ENCODE measurements at places on chromosomes 5 and 9.

DNA sequence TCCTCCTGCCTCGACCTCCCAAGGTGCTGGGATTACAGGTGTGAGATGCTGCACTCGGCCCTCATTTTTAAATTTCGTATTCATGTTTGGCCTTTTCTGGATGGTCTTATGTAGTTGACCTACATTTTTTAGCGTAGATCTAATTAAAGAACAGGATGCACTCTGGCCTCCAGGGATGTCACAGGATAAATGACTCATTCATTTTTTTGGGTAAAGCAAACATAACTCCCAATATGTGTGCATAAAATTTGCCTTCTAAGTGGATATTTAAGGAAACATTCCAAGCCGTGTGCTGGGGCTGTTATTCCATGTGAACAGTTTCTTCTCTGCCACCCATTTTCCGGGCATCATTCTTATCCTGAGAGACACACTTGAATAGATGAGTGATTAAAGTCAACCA is 501.6 kb downstream of the IRX1 start:
- no peak for DNase-seq

- DNase-seq: no peak
Measured at GRCh38 chr9:93256878-93257807, 73.2 kb downstream of the WNK2 start.

DNA sequence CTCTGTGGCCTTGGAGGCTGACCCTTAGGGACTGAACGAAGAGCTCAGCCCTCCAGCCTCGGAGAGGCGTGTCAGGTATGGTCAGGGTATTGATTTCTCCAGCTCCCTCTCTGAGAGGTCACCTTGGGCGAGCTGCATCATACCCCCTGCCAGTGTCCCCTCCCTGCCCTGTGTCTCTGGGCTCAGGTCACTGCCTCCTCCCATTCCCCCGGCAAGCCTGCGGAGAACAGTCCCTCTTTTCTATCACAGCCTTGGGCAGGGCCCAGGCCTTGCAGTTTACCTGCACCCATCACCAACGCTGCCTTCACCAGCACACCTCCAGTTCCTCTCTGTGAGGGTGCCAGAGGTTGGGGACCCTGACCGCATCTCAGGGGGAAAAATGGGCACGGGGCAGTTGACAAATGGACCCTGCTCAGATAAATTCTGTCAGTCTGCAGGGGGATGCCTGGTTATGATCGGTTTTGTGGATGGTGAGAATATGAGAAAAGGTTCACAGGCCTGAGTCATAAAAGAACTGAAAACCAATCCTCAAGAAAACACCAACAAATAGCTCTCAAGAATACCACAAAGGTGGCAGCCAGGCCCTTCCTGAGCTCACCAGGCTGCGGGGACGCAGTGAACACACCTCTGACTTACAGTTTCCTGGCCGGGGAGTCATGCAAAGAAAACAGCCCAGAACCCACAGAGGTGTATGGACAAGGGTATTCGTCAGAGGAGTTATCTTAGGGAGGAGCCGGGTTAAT is 24.7 kb upstream of the RXRA start:
- no peak for DNase-seq

DNA sequence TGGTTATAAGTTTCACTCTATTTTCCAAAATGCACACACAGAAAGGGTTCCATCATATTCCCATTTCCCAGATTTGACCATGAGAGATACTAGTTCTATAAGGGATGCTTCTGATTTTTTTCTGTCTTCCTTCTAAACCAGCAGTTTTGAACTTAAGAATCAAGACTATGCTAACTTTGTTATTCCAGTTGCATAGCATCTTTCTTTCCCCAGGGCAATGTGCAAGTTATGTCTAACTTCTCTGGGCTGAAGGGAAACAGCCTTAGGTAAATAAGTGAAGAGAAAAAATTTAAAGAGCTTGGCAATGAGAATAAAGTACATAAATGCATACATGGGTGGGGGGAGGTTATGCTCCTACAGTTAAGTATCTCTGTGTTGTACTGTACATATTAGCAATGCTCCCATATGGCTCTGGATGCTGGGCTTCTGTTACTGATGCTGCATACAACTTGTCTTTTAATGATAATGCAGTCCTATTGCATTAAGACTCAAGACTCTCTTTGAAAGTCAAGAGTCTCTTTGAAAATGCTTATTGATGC is 125.8 kb upstream of the SLC12A2 start:
- no peak for DNase-seq

DNA sequence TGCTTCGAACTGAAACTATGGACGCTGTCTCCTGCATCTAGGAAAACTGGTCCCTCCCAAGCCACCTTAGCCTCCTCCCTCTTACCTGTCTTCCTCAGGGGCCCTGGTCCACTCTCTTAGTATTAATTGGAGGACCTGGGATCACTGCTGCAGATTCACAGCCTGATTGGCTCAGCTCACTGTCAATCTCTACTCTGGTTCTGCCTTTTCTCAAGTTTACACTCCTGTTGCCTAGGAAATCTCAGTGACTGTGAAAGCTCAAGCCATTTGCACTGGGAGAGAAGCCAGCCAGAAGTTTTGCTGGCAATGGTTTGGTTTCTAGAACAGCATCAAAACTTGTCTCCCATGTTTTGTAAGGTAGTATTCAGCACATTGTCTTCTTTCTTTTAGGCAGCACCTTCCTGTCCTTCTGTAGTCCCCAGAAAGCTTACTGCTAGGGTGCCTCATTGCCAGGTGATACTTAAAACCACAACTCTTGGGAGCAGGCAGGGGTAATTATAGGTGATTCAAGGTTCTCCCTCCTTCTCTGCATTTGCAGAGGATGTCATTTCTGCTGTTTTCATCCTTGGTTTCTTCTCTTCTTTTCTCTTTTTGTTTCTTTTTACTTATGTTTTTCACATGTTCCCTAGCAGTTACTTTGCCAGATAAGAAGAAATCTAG is at the start of gene CAPSL:
Gene CAPSL (minus strand): TSS at position 55 of the 660 bp plus-strand sequence. CDS start 17,502 bp downstream, outside the sequence.
- DNase-seq: no peak

- DNase-seq: no peak
Measured at GRCh38 chr5:144945503-144945902, 774.8 kb downstream of the KCTD16 start.

- no peak for DNase-seq
Measured at GRCh38 chr9:108316066-108316465, 539.7 kb downstream of the ACTL7B start.

DNA sequence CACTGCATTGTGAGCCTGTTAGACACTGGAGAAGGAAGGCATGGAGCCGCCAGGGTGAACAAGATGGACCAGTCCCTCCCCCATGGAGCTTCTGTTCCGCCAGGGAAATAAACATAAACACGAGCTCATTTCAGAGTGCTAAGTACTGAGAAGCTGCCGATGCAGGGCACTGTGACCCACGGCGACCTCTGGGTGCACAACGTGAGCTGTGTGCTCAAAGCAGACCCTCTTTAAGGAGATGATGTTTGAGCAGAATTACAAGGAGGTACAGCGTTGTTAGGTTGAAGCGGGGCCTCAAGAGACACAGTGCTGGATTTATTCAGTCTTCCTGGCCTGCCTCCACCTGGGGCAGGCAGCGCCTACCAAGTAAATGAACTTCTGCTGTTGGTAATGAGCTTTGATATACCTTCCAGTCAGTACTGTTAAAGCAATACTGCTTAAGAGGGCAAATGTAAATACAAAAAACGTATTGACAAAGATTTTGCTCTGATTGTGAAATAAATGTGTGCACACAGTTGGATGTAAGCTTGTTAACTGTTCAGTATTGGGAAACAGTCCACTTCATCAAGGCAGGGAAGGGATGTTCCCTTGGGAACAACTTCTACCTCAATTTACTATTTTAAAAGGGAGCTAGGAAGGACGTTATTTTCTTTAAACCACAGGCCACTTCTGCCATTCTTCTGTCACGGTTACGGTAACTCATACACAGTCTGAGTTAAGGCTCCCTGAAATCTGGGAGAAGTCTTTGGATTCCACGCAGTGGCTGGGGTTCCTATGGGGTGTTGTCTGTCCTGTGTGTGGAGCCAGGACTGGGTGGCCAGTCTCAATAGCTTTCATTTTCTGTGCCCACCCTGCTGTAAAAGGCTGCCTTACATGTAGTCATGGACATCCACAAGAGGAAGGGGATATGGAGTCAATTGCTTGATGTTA is 48.9 kb upstream of the DMRT1 start:
- DNase-seq: no peak

- no peak for DNase-seq
Measured at GRCh38 chr9:24881361-24881760, 335.7 kb upstream of the IZUMO3 start.

- DNase-seq: no peak
Measured at GRCh38 chr9:124188331-124189110, 69.2 kb upstream of the NEK6 start.

DNA sequence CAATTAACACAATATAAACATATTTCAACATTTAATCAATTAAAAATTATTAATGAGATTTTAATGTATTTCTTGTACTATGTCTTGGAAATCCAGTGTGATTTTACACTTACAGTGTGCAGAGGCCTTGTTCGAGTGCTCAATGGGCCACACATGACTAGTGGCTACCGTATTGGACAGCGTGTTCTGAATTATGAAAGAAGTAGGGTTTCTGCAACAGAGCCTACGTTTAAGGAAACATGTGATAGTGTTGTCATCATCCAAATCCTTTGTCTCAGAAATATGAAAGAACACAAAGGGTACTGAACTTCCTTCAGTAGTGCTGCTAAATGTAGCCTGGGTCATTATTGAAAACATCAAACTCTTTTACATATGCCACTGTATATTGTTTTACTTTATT is 29.5 kb downstream of the NPR3 start:
- DNase-seq: no peak

DNA sequence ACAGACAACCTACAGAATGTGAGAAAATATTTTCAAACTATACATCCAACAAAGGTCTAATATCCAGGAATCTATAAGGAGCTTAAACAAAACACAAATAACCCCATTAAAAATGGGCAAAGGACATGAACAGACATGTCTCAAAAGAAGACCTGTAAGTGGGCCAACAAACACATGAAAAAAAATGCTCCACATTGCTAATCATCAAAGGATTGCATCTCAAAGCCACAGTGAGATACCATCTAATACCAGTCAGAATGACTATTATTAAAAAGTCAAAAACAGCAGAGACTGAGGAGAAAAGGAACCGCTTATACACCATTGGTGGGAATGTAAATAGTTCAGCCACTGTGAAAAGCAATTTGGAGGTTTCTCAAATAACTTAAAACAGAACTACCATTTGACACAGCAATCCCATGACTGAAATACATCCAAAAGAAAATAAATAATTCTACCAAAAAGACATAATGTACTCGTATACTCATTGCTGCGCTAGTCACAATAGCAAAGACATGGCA is 39.1 kb upstream of the C5orf63 start:
- DNase-seq: no peak

- no peak for DNase-seq
Measured at GRCh38 chr5:107619781-107620180, 51.0 kb downstream of the EFNA5 start.

Data from vagina (tissue), 2 donors.